HT-29 (cell line): ENCODE measurements at places on chromosomes 5 and 9.

DNA sequence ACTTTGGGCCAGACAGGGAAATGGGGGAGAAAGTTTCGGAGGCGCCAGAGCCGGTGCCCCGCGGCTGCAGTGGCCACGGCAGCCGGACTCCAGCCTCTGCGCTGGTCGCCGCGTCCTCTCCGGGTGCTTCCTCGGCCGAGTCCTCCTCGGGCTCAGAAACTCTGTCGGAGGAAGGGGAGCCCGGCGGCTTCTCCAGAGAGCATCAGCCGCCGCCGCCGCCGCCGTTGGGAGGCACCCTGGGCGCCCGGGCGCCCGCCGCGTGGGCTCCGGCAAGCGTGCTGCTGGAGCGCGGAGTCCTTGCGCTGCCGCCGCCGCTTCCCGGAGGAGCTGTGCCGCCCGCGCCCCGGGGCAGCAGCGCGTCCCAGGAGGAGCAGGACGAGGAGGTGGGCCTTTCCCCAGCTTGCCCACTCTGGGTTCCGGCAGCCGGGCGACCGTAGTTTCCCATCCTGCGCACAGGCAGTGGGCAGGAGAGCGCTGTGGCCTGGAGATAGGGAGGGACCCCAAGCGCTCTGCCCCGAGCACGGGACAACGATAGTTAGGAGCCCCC is 516 bp downstream of the MAST4 start:
- DNase-seq: no peak

GRCh38 chr5:2633992-2634391 is 117.5 kb downstream of the IRX2 start:
- peak; percentile 29 for DNase-seq

DNA sequence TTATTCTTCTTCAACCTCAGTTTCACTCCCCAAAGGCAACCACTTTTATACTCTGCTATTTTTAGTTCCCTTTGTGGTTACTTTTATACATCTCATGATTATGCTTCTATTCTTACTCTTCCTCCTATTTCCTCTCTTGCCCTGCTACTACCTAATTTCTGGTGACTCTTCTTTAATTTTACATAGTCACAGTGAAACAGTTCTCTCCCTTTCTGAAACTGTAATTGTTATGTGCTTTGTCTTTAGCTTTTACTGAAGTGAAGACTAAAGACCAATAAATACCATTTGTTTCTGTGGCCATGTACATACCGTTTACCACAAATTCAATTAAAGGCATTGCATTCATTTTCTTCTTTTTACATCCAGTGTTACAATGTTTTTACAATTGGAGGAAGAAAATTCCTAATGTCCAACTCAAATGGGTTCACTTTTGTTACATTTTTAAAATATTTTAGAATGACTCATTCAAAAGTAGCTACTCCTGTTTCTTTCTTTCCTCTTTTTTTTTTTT is 410.6 kb downstream of the PSAT1 start:
- no peak for DNase-seq

GRCh38 chr9:123370108-123370507 is 14.1 kb downstream of the CRB2 start:
- DNase-seq: no peak

DNA sequence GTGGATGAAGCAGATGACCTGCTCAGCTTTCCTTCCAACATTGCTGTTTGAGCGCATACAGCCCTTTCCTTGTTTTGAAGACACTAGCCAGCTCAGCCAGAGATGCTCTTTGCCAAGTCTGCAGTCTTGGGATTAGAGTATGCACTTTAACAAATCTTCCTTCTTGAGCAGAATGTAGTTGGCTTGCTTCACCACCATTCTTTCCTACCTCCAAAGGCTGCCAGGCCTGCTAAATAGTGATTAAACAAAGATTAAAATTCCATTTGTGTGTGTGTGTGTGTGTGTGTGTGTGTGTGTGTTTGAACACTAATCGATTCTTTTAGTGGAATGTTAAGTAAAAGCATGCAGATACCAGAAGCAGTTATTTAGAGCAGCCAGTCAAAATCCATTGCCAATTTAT is 97.6 kb downstream of the GALNT10 start:
- DNase-seq: no peak

- no peak for DNase-seq
These were observed 36.9 kb upstream of the FCN2 start for GRCh38 chr9:134843740-134844139.

- DNase-seq: no peak
These were observed 51.3 kb downstream of the GADD45G start for GRCh38 chr9:89655990-89656657.

- DNase-seq: no peak
These were observed 95.1 kb upstream of the DNAH5 start for GRCh38 chr5:14039576-14039975.
